Foreskin keratinocyte (primary cell): ENCODE measurements at places on chromosomes 5 and 9.

DNA sequence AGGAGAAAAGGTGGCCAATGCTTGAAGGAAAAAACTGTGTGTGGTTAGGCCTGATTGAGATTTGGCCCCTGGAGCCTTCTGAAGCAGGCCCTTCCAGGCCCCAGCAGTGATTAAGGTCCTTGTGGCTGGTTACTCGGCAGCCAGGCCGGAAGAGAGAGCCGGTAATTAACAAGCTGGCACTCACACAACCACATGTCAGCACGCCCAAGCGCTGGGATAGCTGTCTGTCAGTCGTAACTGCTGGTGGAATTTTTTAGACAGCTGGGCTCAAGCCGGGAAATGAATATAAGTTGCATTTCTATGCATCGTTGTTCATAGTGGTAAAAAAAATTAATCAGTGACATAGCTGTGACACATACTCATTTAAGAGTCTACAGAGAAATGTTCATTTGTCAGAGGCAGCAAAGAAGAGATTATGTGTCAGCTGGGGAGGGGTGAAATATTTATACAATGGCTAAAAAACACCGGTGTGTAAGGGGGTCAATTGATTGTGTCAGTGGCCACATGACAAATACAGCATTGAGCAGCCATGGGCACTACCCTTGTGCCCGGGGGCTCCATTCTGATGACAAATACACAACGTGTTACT lies 13.7 kb upstream of the ARAP3 start:
- peak; percentile 56 for DNase-seq

DNA sequence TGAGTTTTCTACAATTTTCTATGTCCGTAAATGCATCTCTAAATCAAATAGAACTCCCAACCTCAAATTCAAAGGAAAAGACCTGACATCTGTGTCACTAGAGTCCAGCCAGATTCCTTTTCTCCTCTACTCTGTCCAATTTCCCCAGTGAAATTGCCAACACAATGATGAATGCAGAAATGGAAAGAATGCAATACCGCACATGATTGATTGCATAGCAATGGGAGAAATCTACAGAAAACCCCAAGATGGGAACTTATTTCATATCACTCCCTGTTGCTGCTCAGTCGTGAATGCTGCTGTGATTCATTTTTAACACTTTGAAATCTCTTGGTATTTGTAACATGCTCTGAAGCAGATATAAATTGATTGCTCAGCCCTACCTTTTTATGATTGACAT lies 355.1 kb upstream of the TUSC1 start:
- DNase-seq = no peak

GRCh38 chr5:150035139-150035895 lies 34.8 kb downstream of the HMGXB3 start:
- no peak for DNase-seq

DNA sequence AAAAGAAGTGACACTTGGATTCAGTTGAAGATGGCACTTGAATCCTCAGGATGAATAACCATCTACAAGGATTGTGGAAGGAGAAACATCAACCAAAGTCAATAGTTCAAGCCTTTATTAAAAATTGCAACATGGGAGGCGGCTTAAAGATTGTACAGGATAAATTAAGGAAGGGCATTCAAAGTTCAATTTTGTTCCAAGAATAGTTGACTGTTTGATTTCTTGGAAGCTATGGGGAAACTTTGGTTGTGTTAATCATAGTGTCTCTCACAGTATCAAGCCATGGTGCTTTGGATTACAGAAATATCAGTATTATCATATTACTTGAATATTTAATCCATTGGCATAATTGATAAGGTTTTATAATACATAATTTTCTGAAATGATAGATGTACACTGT lies 1844.3 kb downstream of the MAT2B start:
- DNase-seq = no peak

- no peak for DNase-seq
Measured at GRCh38 chr9:91844190-91844589, 105.8 kb downstream of the ROR2 start.

DNA sequence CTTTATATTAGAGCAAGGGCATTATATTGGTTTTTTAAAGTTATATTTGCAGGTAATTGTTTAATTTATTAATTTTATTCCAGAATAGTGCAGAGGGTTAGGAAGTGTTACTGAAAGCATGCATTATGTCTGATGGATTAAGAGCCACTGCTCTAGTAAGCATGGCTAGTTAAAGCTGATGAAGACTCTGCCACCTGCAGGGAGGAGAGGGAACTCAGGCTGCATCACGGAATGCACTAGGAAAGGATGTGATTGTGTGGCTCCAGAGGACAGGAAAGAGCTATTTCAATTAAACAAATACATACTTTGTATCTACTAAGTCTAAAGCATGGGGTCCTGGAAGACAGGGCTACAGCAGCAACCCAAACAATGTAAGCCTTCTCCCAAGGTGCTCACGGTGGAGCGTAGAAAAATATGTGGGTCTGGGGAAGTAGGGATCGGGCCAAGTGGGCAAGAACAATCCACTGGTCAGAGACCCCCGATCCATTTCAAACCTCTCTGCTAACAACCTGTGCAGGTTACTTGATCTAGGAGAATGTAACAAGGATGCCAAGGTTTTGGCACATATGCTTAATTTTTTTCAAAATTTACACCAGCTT lies 15.3 kb upstream of the GRXCR2 start:
- DNase-seq = peak; percentile 11

GRCh38 chr9:110049699-110050450 lies 158.1 kb downstream of the C9orf152 start:
- no peak for DNase-seq

DNA sequence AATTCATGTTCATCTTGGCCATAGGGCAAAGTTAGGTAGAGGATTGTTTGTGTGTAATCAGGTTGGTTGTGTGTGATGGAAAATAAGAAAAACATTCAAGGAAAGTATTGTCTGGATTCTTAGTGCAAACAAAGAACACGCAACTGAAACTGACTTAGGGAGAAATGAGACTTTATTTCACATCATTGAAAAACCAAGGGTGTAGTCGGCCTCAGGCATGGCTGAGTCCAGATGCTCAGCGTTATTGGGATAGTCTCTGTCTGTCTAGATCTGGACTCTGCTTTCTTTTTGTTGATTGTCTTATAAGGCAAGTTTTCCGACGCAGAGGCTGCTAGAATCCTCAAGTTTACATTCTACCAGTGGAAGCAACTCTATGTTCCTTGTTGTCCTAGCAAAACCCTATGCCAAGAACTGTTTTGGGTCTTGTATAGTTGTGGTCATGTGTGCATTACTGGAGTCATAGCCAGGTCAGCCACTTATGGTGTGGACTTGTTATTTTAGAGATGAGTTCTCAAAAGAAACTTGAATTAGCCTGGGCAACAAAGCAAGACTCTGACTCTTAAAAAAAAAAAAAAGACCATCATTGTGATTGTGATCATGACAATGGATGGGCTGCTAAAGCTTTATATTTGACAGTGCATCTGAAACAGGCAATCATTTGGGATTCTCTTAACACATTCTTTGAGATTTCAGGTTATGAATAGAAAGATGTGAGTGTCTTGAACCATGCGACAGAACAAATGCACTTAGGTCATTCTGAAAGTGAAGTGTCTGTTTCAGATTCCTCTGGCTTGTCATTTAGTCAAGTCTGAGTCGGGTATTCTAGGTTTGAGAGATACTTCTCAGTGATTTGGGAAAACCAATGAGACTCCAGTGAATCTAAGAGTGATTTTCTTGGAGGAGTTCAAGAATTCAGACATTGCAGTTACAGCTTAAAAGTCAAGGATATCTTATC lies 82.6 kb downstream of the DOCK2 start:
- DNase-seq = no peak

DNA sequence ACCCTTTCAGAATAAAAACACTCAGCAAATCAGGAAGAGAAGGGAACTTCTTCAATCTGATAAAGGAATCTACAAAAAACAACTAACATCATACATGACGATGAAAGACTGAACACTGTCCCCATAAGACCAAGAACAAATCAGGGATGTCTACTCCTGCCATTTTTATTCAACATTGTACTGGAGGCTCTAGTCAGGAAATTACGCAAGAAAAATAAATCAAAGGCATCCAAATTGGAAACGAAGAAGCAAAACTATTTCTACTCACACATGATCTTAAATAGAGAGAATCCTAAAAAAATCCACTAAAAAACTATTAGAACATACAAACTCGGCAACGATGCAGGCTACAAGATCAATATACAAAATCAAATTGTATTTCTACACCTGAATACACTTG lies 42.3 kb downstream of the IPPK start:
- DNase-seq = no peak

GRCh38 chr5:114296191-114296590 lies 65.7 kb upstream of the KCNN2 start:
- DNase-seq = no peak

DNA sequence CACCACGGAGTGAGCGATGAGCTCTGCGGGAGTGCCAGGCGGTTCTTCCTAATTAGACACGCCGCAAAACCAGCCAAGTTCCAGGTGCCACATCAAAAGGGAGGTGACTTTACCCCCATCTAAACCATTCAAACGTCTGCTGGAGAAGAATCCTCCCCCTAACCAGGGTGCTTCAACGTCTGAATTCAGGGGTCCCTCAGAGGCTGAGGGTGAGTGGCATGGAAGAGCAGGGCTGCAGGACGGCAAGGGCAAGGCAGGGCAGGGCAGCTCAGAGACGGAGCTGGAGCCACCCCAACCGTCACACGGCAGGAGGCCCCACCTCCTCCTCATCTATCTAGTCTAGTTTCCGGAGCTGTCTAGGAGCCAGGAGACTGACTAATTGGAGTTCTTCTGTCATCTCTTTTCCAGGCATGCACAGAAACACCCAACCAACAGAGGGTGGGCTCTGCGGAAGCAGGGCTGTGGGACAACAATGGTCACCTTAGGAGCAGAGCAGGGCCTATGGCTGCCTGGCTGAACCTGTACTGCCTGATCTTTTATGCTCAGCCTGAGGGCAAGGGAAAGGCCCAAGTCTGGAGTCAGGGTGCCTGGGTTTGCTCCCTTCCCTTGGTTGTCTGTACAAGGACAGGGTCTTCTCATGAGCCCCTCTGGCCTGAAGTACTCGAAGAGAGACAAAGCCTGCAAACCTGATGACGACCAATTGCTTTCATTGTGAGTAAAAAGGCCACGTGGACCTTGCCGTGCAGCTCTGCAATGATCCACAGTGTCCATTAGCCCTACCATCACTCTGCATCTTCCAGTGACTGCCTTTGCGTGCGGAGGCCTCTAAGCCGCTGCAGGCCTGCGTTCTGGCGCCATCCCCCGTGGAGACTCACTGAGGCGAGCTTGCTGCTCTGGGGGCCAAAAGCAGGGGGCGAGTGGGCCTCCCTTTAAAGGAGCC lies 81.0 kb upstream of the SLC25A51 start:
- DNase-seq = no peak

- no peak for DNase-seq
Measured at GRCh38 chr9:129498451-129499384, 122.2 kb downstream of the C9orf50 start.

- peak; percentile 67 for DNase-seq
Measured at GRCh38 chr9:69223605-69224004, 49.5 kb downstream of the TJP2 start.

- no peak for DNase-seq
Measured at GRCh38 chr9:129185991-129186390, 7.9 kb upstream of the IER5L start.

- DNase-seq = no peak
Measured at GRCh38 chr9:76883341-76883855, 22.5 kb downstream of the PRUNE2 start.

GRCh38 chr5:10138395-10139057 lies 111.2 kb downstream of the ATPSCKMT start:
- no peak for DNase-seq

- no peak for DNase-seq
Measured at GRCh38 chr5:79484731-79485130, 29.2 kb downstream of the HOMER1 start.

- no peak for DNase-seq
Measured at GRCh38 chr9:38350529-38350928, 42.0 kb upstream of the ALDH1B1 start.

DNA sequence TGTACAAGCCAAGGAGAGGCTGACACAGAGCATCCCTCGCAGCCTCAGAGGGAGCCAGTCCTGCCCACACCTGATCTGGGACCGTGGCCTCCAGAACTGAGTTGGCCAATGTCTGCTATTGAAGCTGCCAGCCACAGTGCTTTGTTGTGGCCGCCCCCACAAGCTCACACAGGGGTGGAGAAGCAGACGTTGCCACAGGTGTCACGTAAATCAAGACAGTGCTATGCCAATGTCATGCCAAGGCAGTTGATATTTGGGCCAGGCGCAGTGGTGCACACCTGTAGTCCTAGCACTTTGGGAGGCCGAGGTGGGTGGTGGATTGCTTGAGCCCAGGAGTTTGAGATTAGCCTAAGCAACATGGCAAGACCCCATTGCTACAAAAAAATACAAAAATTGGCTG lies 17.3 kb upstream of the TERT start:
- no peak for DNase-seq

- no peak for DNase-seq
Measured at GRCh38 chr9:20538956-20539355, 83.3 kb downstream of the MLLT3 start.

DNA sequence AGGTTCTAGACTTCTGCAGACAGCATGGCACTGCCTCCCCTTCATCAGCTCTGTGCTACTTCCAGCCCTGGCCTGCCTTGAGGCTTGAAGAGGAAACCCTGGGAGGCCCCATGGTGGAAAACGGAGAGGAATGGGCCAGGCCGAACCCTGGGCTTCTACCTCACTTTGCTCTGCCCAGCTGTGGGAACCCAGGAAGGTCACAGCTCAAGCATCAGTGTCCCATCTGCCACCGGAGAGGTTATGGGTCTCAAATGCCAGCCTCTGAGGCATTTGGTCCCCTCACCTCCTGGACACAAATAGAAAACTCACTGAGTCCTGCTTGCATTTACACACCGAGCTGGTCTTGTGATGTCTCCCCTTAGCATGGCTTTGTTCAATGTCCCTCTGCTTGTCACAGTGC lies 80.1 kb upstream of the ALDH1B1 start:
- no peak for DNase-seq

GRCh38 chr9:97386265-97386633 lies 25.6 kb upstream of the TDRD7 start:
- no peak for DNase-seq

DNA sequence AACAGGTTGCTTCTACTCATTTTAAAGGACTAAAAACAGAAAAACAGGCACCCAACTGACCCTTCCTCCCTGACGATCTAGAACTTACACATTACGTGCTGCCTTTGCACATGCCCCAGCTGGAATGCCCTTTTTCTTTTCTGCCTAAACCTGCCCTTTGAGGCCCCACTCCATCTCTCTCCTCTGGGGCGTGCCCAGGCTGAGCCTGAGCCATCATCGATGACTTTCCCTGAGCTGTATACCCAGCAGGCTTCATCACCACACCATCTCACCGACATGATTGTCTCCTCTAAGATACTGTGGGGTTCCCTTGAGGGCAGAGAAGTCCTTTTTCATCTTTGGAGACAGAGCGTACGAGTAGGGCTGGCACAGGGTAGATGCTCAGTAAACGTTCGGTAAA lies 24.1 kb upstream of the GABBR2 start:
- peak; percentile 71 for DNase-seq

GRCh38 chr5:151595411-151595826 lies 4.3 kb upstream of the FAT2 start:
- no peak for DNase-seq
